ENCODE measurements at places on chromosomes 7 and 10. TPM values are rescaled to one million over a fixed set of nuclear protein-coding genes. Genes with fewer than 3 reads are reported as not detected.
A peak's percentile ranks its signal among the peaks of the same experiment; 100 is the strongest.

SFTPA1 gene
- total RNA-seq = not detected

NPC1L1 gene
- not detected for total RNA-seq

HABP2 gene
- not detected for total RNA-seq

DNA sequence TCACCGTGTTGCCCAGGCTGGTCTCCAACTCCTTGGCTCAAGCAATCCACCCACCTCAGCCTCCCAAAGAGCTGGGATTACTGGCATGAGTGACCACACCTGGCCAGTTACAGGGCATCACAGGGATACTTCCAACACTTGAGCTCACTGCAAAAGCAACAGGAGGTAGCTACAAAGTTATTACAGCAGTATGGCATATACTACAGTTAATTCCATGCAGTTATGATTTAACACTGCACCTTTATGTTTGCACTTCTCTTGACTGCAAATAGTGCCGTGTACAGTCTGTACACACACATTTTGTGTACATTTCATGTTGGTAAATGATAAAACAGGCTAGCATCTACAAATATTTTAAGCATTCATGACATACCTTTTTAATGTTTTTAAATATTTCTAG, 21.3 kb downstream of the SRPK2 start:
- H3K4me3 ChIP-seq = no peak overlapping the region
- DNase-seq = no peak
- H3K27me3 ChIP-seq = no peaks in the 10 kb centered on the region
- H3K4me1 ChIP-seq = peaks cover 8% of the 10 kb centered on the region

DNA sequence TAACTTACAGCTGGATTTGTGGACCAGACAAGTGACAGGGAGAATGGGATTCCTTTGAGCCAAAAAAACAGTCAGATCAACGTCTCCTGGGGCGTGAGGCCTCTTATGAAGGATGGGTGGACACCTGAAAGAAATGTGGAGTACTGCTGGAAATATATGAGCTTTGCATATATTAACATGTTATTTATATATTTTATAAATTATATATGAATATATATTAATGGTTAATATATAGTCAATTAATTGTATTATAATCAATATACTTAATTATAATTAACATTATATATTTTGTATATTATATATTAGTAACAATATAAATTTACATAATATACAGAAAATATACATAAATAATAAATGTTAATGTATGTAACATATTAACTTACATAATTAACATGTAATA, 57.5 kb downstream of the CACNB2 start:
- no peaks in the 10 kb centered on the region for H3K36me3 ChIP-seq
- DNase-seq = no peak
- H3K4me3 ChIP-seq = no peak overlapping the region
- no peaks in the 10 kb centered on the region for H3K27me3 ChIP-seq
- H3K27ac ChIP-seq = peak overlapping the region; percentile 79
- H3K4me1 ChIP-seq = peaks cover 12% of the 10 kb centered on the region

DNA sequence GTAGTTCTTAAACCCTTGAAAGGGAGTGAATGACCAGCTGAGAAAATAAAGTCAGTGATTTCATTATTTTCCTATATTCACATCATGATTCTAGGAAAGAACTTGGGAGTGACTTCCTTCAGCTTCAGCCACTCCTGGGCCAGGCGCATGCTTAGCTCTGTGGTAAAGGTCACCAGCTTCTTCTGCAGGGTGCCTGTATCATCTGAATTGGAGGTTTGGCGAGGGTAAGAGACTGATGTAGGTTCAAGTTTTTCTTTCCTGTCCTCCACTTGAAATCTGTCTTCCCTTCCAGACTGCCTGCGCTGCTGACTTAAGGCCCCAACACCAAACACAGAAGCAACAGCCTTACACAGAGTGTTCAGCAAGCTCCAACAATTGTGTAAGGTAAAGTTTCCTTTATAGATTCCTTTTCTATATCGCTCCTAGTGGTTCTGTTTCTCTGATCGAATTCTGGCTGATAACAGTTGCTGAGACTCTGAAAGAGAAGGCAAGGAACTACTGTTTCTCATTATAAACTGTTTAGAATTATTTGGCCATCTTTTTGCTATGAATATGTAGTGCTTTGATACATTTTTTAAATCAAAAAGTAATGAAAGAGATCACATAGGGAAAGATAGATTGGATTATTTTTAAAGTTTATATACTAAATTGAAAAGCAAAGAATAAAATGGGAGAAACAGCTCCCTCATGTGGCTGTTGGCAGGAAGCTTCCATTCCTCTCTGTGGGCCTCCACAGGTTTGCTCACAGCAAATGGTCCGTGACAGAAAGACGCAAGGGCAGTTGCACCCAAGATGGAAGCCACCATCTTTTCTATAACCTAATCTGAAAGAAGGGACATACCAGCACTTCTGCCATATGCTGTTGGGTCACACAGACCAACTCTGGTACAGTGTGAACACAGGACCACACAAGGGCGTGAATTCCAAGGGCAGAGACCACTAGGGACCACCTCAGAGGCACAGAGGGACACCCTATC, 14.0 kb downstream of the GATAD1 start:
- H3K36me3 ChIP-seq = peaks cover 69% of the 10 kb centered on the region
- H3K4me1 ChIP-seq = no peaks in the 10 kb centered on the region
- no peaks in the 10 kb centered on the region for H3K27me3 ChIP-seq
- no peak overlapping the region for H3K4me3 ChIP-seq

All from esophagus muscularis mucosa (tissue), 4 donors.